ENCODE measurements at places on chromosomes 1 and 21.

- no peak for DNase-seq
These were observed 54.3 kb upstream of the TARBP1 start for GRCh38 chr1:234533034-234533891.

- DNase-seq: no peak
These were observed 31.8 kb downstream of the SPATA21 start for GRCh38 chr1:16405441-16405840.

- DNase-seq: no peak
These were observed 424.9 kb downstream of the ADGRL2 start for GRCh38 chr1:82225421-82226185.

DNA sequence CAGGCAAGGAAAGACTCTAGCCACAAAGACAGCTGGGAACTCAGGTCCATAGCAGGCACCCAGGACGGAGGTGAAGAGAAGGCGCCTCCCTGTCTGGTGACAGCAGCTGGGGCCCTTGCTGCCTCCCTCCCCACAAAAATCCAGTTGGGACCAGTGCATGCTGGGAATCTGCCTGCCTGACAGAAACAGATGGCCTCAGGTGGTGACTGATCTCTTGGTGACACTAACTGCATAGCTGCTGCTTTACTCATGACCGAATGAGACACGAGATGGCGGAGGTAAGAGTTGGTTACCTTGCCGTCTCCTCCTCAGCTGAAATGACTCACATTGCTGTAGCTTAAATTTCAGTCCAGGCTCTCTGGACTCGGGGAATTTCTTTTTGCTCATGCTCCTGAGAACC lies 130.3 kb downstream of the FGGY start:
- DNase-seq: no peak

DNA sequence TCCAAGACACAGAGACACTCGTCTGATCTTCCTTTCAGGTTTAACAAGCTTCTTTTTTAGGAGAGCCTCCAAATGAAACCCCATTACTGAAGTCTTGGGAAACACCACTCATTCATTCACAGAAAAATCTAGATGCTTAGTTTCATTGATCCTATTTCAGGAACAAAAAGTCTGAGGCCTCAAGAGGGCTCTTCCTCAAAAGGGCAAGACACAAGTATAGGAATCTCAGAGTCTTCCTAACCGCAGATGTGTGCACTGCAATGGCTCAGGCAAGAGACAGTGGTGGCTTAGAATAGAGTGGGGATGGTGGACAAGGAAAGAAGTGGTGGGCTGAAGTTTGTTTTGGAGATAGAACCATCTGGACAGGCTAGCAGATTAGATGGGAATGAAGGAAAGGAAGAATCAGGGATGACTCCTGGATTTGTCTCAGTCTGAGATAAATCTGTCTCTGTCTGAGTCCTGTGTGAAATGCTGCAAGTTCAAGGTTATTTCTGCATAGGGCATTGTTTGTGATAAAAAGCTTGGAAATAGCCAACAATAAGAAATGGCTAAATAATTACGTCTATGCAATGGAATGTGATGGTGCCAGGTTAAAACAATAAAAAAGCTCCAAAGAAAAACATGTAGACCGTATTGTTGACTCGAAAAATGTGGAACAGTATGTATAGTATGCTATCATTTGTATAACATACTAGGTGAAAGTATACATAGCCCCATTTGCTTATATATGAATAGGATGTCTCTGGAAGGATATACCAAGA lies 8.9 kb upstream of the CTSE start:
- no peak for DNase-seq

Data from stimulated activated CD8-positive, alpha-beta memory T cell treated with anti-CD3 and anti-CD28 coated beads, Interleukin-15, amount 100 ng/mL, for 4 hours (primary cell).